ENCODE measurements at places on chromosomes 11 and 22. TPM values are rescaled to one million over a fixed set of nuclear protein-coding genes. Genes with fewer than 3 reads are reported as not detected.

DNA sequence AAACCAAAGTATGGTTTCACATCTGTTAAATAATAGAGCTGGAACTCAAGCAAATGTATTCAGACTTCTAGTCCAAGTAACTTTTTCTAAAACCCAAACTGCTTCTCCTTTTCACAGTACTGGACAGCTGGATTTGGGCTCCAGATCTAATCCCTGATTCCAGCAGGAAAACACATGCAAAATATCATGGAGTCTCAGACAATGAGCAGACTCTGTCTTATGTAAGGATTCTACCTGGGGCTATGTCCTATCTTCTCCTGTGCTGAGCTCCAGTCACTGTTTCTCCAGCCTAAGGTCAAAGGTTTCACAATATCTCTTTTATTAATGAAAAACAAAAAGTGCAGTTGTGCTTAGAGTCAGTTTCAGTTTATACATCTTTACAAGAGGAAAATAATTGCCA, 83.2 kb upstream of the EED start:
- DNase-seq, result no peak

- DNase-seq, result peak; percentile 86
Measured at GRCh38 chr11:64787526-64788320, 9.4 kb upstream of the SF1 start.

GRCh38 chr22:38826386-38826785, 17.4 kb downstream of the NPTXR start:
- no peak for DNase-seq

Gene OR52E8
- total RNA-seq, result not detected

Gene OR52I2
- 0.49 TPM for total RNA-seq

All from glutamatergic neuron (in vitro differentiated cells).